ENCODE measurements at places on chromosomes 6 and 20.

DNA sequence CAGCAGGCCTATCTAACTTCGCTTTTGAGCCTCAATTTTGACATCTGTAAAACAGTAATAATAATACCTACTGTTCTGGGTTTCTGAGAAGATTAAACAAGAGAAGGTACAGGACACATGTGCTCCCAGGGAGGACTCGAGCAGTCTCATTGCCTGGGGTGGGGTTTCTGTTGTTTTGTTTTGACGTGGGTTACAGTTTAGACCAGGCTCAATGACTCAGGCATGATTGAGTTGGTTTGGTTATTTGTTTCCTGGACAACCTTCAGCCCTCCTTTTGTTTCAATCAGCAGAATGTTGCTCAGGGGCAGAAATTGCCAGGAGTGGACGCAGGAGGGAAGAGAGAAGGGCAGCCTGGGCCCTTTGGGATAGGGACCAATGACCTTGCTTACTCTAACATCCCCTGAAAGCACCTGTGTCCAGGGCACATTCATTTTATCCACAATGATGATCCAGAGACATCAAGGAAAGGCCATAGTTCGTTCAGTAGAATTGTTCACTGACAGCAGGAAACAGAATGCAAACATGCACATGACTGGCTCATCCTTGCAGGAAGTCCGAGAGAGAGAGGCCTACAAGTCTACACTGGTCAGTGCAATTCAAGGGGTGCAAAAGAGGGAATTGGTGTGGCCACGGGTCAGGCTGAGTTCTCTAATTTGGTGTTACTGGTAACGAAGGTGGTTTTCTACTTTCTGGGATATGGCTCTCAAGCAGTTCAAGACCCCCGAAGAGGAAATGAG is 74.5 kb upstream of the MRPS10 start:
- no peak for DNase-seq

DNA sequence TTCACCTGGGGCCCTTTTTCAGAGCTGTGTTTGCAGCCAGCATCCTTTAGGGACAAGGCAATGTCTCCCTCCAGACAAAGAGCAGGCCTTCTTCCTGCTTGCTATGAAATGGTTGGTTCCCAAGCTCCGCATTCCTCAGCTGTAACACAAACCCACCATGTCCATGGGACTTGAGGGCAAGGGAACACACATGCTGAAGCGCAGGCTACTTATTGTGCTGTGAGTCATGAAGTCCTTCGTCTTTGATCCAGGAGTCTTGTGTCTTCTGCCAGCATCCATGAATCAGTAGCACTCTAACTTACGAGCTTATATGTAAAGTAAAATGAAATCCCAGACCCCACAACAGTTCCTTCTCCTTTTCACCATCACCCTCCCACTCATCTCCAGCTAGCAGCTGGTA is 59.0 kb downstream of the ANKRD60 start:
- DNase-seq, result no peak

- DNase-seq, result no peak
These were observed 58.5 kb upstream of the PRSS16 start for GRCh38 chr6:27188885-27189418.

DNA sequence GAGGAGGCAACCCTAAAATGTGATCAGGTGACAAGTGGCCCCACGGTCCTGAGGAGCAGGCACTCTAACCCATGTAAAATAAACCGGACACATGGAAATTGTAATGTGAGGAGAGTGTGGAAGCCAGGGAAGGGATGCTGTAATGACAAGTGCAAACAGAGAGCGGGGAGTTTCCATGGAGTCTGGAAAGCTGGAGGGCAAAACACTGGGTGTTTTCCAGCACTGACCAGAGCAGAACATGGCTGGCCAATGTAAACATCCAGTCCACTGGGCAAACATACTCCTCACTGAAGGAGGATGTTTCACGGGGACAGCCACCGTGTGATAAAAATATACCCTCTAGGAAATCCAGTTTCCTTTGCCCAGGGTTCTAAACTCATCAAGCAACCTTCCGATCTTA is 219.0 kb upstream of the JARID2 start:
- no peak for DNase-seq

DNA sequence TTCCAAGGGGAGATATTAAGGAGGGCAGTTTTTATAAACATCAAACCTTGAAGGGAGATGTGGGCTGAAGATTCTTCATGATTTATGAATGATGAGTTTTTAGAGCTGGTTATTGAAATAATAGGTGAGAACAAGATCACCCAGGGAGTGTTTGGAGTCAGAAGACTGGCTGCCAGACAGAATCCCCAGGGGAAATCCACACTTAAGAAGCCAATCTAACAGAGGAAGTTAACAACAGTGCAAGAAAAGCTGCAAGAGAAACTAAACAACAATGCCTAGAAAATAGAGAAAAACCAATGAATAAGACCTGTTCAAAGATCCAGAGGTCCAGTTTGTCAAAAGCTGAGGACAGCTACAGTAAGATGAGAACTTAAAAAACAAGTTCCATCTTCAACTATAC is 167.9 kb upstream of the MAN1A1 start:
- no peak for DNase-seq

DNA sequence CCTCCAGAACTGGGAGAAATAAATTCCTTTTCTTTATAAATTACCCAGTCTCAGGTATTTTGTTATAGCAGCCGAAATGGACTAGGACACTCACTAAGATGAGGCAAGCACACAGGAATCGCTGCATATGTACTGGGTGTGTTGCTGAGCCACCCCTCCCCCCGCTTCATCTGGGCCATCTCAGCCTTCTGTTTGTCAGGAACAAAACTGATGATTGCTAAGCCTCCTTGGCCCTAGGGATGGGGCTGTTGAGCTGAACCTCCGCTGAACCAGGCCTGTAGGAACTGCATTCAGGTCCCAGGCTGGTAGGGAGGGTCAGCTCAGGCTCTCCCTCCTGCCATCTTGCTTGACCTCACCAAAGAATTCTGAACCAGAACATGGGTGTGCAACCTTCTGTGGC is 108.6 kb downstream of the MAP3K7 start:
- no peak for DNase-seq

DNA sequence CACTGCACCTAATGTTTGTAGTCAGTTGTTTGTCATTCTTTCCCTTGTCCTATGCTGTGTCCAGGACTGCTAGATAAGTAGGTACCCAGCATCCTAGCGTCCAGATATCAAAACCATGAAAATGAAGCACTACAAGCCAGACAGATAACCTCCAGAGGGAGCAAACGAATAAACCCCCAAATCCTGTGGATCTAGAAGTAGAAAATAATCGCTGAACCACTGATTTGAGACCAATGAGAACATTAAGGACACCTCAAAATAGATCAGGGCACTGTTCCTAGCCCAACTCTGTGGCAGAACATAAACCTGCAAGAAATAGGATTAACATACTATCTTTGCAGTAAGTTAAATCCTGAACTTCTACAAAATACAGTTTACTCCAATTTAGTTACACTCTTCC is 1.1 kb upstream of the KLHL32 start:
- no peak for DNase-seq

DNA sequence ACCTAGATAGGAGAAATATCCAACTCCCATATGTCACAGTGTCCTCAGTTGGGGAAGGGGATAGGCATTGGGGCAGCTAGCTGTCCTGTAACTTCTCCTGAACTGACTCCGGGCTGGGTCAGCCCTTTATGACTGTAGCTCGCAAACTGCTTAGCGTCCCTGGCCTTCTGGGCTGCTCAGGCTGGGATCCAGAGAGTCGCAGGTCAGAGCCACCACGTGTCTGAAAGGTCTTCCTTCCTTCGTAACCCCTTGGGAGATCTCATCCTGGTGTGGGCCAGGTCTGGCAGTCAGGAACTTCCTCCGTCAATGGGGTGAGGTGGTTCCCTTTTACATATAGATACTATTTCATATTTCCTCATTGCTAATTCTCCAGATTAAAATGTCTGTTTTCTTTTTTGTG is 28.8 kb upstream of the HINT3 start:
- DNase-seq, result no peak

DNA sequence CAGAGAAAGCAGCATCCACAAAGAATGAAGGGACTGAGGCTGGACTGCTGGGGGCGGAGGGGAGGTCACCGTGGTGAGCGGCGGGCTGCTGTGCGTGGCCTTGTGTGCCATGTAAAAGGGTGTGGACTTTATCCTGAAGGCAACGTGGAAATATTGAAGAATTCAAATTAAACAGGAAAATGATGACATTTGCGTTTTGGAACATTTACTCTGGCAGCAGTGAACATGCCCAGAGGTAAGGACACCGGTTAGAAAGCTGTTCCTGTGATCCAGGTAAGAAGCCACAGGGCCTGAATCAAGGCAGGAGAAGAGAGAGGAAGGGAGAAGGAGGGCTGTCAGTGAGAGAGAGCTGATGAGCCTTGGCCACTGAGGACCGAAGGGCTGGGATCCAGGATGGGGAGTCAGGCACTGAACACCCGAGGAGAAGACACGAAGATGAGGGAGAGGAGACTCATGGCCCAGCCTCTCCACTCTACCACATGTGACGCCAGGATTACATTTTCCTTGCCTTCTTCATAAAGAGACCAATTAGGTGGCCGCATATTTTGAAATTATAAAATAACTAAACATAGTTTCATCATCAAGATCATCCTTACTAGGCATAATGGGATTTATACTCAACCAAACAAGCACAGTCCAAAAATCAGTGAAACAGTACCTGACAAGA is 58.4 kb downstream of the TRAM2 start:
- no peak for DNase-seq

DNA sequence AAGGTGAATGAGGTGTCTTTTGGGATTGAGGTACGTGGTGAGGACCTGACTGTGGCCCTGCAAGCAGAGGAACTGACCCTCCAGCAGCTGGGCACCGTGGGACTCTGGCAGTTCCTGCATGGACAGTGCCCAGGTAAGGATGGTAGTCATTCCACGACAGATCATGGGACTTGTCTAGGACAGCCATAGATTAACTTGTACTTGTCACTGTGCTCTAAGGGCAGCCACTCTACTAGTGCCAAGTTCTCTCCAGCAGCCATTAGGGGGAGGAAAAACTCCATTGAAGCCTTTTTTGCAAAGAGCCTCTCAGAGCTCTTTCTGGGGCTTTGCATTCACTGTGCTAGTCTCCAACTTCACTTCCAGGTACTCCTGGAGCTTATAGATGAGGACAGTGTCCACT is 20.4 kb downstream of the TAF11 start:
- DNase-seq, result no peak

DNA sequence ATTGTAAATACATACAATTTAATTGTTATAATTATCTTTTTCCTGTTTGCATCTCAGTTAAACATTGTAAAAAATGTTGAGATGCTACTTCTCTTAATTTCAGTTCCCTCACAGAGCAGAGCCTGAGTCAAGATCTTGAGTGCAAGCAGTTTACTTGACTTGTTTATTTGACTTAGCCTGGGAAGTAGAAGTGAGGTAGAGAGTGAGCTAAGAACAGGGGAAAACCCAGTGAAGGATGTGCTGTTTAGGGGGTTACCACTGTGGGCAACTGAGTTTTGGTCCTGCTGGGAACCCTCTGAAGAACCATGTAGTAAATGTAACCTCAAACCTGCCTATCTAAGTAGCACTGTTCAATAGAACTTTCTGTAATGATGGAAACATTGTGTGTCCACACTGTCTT is 495.2 kb upstream of the FLRT3 start:
- DNase-seq, result no peak

DNA sequence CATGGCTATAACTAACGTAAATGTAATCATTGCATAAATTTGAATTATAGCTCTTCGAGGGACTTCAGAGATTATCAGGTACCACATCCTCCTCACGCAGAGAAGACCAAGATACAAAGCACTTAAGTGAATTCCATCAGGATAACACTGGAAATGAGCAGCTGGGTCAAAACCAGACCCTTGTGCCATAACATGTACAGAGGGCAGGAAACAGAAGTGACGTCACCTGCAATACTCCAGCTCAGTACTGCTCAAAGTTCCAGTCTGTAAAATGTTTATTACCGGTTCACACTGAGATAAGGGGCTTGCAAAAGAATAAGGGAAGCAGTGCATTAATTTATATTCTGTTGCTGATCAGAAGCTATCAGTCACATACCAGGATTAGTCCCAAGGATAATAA is 45.8 kb downstream of the RGS17 start:
- DNase-seq, result no peak

DNA sequence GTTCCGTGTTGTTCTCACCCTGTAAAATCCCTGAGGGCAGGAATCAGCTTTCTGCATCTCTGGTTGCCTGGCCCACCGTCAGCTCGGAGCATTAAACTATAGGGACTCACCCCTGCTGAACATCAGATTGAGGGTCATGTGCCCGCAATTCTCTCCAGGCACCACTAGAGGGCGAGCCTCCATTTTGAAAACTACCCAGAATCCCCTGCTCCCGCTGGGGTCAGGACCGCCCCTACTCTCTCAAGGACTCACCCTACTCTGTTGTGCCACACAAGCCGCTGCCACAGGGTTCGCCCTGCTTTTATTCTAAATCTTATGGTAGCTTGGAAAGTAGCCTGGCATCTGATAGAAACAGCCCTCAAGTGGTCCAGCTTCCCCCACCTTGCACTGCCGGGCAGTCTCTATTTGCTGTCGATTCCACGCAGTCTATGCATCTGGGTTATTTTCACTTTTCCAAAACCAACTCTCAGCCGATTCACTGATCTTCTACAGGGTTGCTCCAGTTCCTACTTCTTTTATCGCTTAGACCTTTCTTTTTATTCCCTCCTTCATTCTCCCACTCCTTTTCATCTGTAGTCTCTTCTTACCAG is 244.1 kb upstream of the QKI start:
- DNase-seq, result no peak
